Activated T-helper 2 cell treated with anti-CD3 and anti-CD28 coated beads, Interferon-gamma antibody, Interleukin-2, Interleukin-4, amounts not matched to agents 10 μg/mL and 5 μg/mL and 100 μg/mL, durations not matched to agents 14 hours and 24 hours and 36 hours (primary cell): ENCODE measurements at places on chromosomes 1 and 21. TPM values are rescaled to one million over a fixed set of nuclear protein-coding genes. Genes with fewer than 3 reads are reported as not detected.

GRCh38 chr1:100860397-100860991 lies 34.1 kb downstream of the EXTL2 start:
- DNase-seq = no peak

- DNase-seq = no peak
These were observed 72.5 kb downstream of the ASTN1 start for GRCh38 chr1:177092001-177092400.

GRCh38 chr1:89087241-89087640 lies 22.2 kb upstream of the GBP1 start:
- no peak for DNase-seq

DNA sequence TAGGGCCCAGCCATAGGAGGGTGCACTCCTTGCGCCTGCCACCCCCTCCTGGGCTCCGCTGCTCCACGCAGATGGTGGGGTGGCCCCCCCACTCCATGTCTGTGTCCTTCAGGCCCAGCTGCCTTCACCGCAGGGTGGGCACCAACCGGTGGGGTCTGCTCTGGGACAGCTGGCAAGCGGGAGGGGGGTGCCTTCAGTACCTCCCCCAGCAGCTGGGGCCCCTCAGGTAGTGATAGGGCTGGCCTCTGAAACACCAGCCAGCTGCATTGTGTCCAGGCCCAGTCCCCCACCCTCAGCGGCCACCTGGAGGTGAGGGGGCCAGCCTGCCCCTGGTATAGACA lies 360 bp downstream of the GJC2 start:
- no peak for DNase-seq

DNA sequence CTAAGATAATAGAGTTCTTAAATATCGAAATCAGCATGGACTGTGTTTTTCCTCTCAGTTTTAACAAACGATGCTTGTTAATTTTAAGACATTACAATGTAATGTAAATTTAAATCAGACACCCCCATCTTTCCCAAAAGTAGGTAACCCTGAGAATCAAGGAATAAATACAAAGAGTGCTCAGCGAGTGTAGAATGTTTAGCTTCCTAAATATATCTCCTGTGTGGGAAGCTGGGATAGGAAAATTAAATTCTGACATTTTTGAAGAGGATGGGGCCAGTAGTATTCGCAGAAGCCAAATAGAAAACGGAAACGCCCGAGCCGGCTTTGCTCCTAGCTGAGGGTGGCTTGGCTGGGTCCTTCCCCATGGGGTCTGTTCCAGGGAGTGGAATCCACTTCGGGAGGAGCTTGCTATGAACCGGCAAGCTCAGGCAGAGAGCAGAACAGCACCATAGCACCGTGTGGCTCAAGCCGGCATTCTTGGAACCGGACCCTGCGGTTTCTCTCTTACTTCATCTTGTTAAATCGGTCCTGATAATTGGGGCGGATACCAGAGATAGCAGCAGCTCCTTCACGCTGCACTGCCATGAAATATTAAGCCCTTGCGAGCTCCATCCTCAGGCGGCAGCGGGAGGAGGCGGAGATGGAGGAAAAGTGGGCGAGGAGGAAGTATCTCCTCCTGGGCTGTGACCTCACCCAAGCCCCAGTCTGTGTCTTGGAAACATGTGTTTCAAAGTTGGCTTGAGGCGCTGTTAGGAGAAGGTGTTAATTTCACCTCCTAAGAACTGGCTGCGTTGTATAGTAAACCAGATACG lies 24.9 kb downstream of the MAP3K7CL start:
- no peak for DNase-seq

GRCh38 chr1:154263465-154264332 lies 8.7 kb upstream of the HAX1 start:
- DNase-seq = no peak

DNA sequence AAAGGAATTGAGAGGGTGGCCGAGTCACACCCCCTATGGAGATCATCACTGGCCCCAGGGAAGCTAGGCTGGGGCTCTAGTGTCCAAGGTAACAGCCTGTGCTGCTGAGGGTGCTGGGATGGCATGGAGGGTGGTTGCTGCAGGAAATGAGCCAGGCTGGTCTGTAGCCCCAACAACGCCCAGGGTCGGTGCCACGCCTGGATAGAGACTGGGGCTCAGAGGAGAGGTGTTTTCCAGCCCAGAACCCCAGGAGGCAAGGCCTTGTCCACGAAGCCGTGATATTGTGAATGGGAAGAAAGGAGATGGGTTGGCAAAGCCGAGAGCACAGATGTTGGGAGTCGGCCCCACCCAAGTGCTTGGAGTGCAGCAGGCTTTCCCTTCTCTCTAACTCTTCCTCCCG lies 68.9 kb upstream of the ACTRT2 start:
- no peak for DNase-seq

DNA sequence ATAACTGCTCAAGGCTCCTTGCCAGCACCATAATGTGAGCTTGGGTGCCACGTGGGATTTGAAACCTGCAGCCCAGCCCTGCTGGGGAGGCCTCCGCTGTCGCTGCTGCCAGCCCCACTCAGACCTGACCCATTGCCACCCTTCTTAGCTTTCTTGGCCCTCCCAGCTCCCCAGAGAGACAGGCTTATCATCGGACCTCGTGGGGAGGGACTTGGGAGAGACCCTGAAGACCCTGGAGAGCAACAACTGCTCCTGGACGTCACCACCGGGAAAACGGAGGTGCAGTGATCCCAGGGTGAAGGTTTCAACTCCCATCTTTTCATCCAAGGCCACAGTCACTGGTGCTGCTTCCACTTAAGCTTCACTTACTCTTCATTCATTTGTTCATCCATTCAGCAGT lies 596.1 kb downstream of the PTPRU start:
- no peak for DNase-seq

- no peak for DNase-seq
These were observed 8.6 kb downstream of the MORN1 start for GRCh38 chr1:2382621-2383361.

DNA sequence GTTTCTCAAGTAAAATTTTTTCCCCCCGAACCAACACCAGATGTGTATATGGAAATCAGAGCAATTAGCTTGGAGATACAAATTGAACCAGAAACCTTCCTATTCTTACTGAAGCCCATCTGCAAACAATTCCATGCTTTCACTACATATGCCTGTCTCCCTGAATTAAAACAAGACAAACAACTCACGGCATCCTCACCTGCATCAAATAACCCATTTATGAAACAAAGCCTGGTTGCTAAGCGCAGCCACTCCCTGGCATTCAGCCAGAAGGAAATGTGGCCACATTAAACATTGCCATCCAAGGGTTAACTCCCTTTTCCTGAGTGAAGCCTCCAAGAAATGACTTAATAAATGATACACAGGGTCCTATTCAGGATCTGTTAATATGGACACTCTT lies 55.3 kb downstream of the APP start:
- no peak for DNase-seq

DNA sequence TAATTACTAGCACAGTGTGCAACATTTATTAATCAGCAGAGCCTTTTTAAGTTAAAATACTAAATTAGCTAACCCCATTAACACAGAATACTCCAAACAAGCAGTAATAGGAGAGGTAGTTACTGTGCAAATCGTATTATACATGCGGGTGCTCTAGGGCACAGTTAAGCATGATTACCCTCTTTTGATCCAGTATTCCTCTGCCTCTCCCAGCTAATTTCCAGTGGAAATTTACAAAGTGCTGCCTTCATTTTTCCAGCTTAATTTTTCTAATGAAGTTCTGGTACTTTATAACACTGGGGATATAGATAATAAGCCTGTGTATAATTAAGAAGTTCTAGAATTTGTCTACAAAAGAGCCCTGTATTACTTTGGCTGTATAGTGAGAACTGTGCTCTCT lies 159.9 kb downstream of the SPATA17 start:
- DNase-seq = no peak

GRCh38 chr1:14739082-14739832 lies 140.8 kb downstream of the KAZN start:
- no peak for DNase-seq

GRCh38 chr1:158101927-158102326 lies 78.8 kb upstream of the CD1D start:
- DNase-seq = no peak

DNA sequence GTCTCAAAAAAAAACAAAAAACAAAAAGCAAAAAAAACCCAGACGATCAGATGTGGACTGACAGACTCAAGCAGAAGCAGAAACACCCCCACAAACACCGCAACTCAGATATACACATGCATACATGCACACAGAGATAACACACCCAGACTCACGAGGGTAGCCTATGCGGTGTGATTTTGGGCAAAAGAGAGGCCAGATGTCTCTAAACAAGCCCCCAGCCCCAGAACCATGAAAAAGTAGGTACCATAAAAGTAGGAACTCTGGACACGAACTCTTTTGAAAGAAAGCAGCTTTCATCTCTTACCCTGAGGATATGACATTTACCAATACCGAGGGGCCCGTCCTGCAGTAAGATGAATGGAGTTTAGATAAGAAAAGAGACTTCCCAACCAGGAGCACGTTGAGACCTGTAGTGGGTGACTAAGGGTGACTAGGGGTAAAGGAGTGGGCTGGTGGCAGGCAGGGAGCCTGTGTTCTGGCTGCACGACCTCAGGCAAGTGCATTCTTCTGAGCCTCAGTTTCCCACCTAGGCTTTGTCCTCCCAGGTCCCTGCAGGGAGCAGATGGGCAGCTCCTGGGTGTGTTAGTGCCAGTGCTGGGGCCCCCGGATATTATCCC lies 1.5 kb upstream of the TINAGL1 start:
- DNase-seq = no peak

GRCh38 chr1:233730380-233730779 lies 116.5 kb downstream of the KCNK1 start:
- DNase-seq = no peak

GRCh38 chr1:19818324-19818723 lies 3.2 kb upstream of the RNF186 start:
- DNase-seq = no peak

GRCh38 chr1:61079898-61080336 lies 2.4 kb upstream of the NFIA start:
- DNase-seq = no peak

- no peak for DNase-seq
These were observed 1368.6 kb upstream of the ADGRL4 start for GRCh38 chr1:80375109-80375508.

- DNase-seq = no peak
These were observed 666 bp downstream of the PAFAH2 start for GRCh38 chr1:25996966-25997827.

DNA sequence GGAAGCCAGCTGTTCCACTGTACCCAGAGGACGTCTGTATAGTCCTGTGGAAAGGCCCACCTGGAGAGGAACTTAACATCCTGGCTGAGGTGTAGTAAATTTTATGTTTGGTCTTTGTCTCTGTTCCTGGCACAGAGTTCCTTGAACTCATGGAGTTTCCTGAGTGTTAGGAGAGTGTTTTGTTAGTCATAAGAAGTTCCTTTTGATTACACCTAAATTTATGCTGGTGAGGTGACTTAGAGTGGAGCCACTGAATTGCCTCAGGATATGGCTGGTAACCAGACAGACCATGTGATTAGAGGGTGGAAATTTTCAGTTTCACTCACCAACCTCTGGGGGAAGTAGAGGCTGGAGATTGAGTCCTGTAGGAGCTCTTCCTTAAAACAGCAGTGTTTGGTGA lies 57.9 kb downstream of the RASAL2 start:
- DNase-seq = no peak

DNA sequence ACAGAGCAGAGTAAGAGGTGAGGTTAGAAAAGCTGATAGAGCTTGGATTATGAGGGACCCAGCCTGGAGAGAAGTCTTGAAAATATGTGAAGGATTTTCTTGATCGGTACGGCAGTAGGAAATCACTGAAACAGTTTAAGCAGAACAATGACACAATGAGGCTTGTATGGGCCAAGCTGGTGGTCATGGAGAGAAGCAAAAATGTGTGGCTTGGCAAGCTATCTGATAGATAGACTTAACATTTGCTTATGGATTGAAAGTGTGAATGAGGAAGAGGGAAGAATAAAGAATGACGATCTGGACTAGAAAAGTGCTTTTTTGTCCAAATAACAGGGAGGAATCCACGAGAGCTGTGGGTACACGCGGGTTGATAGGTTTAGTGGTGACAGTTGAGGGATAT lies 15.4 kb upstream of the XPR1 start:
- DNase-seq = no peak

SPATA21 gene
- total RNA-seq = not detected in 2 replicates

CNR2 gene
- 0.05 and 0.07 TPM in 2 replicates for total RNA-seq

PLEKHN1 gene
- 3.7 and 4.0 TPM in 2 replicates for total RNA-seq

CCDC190 gene
- not detected in 2 replicates for total RNA-seq

CRYBG2 gene
- total RNA-seq = 0.32 and 0.98 TPM in 2 replicates

PCBP3 gene
- 6.9 and 8.2 TPM in 2 replicates for total RNA-seq

CEP104 gene
- 35.4 and 49.9 TPM in 2 replicates for total RNA-seq

FNDC5 gene
- total RNA-seq = not detected in 2 replicates

PLA2G2F gene
- not detected in 2 replicates for total RNA-seq

MRPS14 gene
- total RNA-seq = 31.5 and 32.9 TPM in 2 replicates

AKR7A2 gene
- 34.3 and 38.8 TPM in 2 replicates for total RNA-seq

VANGL2 gene
- not detected in 2 replicates for total RNA-seq

REN gene
- not detected in 2 replicates for total RNA-seq

OR14K1 gene
- not detected in 2 replicates for total RNA-seq

SYTL1 gene
- 20.0 and 25.7 TPM in 2 replicates for total RNA-seq

SELL gene
- 63.0 and 64.9 TPM in 2 replicates for total RNA-seq

OR6N1 gene
- total RNA-seq = not detected in 2 replicates
